ENCODE measurements at places on chromosomes 3 and 15.

DNA sequence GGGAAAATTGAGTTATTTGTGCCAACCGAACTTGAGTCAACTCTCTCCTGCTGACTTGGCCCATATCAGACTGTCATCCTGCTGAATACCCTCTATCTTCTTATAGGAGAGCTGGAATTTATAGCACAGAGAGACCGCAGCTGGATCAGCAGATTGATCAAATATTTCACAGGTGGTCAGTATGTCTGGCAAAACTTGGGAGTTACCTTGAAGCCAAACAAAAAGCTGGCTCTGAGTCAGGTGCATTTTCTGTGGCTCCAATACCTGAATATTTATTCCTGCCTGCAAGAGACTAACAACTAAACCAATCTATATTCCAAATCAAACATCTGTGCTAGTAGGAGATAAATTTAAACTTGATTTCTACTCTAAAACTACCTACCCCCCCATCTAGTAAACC is 752.1 kb upstream of the ALCAM start:
- DNase-seq, result no peak

GRCh38 chr15:57662802-57663201 is 43.7 kb upstream of the POLR2M start:
- no peak for DNase-seq

DNA sequence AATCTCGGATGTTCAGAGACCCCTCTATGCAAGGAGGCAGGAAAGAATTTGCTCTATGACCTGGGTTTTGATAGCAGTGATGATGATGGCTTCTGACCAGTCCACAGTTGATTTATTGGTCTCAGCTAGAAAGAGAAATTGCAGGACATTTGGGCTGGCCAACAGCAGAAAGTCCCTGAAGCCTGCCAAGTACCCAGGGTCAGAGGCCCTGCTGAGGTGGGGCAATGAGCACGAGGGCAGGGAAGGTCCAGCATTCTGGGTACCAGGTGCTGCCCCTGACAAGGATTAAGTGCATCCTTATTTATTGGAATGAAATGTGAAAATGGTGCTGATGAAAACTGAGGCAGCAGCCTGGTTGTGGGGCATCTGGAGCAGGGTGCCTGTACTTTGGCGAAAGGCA is 19.8 kb downstream of the C3orf62 start:
- DNase-seq, result no peak

DNA sequence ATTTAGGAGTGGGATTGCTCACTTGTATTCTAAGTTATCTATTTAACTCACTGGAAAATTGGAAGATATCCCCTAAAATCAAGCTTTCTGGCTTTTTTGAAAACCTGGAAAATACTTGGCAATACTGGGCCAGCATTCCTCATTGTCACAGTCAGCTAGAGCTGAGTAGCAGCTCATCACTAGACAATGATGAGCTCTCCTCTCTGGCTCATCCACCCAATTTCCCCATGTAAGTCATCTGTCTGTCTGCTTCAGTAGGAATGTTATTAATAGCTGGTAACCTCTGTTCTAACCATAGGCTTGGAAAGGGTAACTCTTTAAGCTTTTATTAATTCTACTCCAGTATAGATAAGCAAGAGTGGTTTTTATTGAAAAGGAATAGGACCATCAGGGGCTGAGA is 39.7 kb upstream of the PIK3R4 start:
- no peak for DNase-seq

GRCh38 chr3:120420928-120421551 is 29.8 kb downstream of the FSTL1 start:
- DNase-seq, result no peak

DNA sequence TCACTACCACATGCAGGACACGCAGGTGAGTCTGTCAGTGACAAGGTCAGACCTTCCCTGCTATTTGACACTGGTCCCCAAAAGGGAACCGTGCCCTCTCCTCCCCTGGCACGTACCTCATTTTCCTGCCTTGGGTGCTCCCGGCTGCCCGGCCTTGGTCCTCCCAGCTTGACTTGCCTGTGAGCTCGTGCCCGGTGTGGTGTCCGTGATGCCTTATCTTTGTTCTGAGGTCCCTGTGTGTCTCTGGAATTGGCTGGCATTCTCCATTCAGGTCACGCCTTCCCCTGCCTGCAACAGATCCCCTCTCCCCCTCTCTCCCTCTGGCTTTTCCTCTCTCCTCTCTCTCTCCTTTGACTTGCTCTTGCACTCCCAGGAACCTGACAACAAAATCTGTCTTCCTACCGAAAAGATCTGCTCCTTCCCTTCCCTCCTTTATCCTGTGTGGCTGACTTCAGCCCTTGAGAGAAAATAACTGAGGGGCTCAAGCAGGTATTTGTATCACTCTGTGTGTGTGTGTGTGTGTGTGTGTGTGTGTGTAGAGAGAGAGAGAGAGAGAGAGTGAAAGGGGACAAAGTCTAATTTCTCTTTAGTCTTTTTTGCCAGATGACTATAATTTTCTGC is at the start of gene MASP1:
TSS of gene MASP1 (minus strand) at position 226 of the 621 bp plus-strand sequence. CDS start at position 121, 105 bp downstream.
- DNase-seq, result no peak

DNA sequence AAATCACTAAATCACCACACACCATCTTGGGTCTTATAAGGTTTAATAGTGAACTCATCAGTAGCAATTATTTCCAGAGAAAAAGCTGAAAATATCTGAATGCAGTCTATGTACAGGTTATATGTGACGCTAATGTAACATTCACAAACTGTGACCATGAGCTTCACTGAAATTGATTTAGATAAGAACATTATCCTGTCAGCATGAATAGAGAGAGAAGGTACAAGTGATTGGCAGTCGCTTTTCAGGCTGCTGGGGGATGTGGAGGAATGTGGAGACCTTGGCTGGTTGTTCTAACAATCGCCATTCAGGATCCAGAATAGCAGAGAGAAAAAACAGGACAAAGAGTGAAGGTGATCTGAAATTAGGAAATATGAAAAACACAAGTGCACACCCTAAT is 98.1 kb downstream of the CADPS start:
- no peak for DNase-seq

DNA sequence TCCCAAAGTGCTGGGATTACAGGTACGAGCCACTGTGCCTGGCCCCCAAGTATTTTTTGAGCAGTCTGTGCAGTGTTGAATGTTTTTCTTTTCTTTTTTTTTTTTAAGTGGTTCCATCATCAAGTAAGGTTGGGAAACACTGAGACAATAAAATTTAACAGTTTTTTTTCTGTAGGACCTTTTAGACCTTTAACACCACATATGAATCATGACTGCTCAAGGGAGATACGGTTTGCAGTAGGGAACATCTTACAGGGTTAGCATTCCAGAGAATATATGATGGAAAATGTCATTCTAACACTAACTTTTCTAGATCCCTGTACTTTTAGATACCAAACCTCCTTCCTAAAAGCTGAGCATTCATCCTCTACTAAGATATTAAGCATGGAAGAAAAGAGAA is 41.7 kb downstream of the SNX4 start:
- no peak for DNase-seq

- DNase-seq, result peak; percentile 41
Observed at GRCh38 chr3:52291508-52292181, 4.0 kb downstream of the GLYCTK start.

DNA sequence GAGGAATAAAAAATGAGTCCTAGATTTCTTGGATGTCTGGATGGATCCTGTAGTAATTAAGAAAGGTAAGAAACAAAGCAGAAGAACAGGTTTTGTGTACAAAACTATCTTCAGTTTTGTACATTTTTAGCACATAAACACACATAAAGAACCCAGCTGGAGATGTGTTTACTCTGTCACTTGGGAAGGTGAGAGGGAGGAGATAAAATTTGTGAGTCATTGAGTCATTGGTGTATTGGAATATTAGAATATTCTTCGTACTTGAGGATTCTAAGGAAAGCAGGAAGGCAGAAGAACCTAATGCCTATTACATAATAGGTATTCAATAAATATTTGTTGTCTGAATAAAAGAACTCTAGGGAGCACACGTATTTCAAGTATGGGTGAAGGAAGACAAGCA is 17.4 kb downstream of the APPL1 start:
- DNase-seq, result no peak

All from AML-193 (cell line).